ENCODE measurements at places on chromosomes 6 and 20.
A peak's percentile ranks its signal among the peaks of the same experiment; 100 is the strongest.

GRCh38 chr6:68039641-68040311 is 595.3 kb upstream of the ADGRB3 start:
- DNase-seq = no peak

DNA sequence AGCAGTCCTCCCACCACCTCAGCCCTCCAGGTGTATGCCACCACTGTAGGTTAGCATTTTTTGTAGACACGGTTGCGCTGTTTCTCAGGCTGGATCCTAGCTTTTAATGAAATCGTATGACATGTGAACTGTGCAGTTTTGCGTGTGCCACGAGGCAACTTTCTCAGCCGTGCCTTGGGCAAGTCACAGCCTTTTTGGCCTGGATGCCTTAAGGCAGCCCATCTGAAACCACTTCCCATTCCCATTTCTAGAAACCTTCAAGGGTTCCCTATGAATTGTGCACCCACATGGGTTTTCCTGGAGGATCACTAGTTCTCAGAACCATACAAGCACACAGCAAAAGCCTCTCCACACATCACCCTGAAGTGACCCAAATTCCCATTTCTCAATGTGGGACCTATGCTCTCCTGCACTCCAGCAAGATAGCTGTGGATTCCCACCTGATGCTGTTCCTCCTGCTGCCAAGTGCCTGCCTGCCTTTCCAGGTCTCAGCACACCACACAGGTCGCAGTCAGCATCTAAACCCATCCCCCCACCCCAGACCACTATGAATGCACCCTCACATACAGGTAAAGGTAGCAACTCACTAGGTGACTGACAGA is 28.9 kb downstream of the SNX5 start:
- DNase-seq = no peak

DNA sequence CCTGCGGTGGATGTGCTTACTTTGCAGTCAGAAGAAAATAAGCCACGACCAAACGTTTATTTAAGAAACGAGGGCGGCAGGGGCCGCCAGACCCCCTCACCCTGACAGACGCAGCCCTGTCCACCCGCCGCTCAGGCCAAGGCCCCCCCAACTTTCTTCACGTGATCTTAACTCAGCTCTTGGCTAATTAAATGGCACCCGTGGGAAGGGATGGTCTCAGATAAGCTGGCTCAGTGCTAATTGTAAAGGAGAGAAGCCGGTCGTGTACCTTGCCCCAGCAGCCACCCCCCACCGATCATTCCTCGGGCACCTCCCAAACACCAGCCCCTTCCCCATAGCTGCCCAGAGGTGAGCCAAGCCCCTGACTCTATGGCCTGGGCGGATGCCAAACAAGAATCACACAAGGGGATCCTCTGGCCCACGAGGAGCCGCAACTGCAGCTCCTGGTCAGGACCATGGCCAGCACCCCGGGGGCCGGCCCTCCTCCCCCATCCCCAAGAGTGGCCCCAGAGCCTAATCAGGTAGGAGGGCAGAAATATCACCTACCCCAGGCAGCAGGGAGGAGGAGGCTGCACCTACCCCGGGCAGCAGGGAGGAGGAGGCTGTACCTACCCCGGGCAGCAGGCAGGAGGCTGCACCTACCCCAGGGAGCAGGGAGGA is 11.2 kb downstream of the KCNQ2 start:
- DNase-seq = no peak

GRCh38 chr6:147167576-147168461 is 36.4 kb upstream of the STXBP5 start:
- no peak for DNase-seq

DNA sequence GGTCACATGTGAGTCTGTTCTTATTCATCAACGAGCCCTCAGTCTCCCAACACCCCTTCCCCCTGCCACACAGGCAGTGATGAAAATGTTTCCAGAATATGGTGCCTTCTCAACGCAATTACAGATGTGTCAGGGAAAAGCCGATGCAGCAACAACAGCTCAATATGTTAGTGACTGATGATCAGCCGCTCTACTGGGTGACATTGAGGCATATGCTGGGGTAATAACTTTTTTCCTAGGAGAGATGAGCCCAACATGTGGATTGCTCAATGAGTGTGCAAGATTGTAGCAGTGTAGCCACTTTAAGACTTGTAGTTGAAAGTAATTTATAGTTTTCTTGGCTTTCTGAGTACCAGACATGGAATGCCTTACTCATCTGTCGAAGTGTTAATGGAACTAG is 49.4 kb downstream of the DTD1 start:
- DNase-seq = no peak

DNA sequence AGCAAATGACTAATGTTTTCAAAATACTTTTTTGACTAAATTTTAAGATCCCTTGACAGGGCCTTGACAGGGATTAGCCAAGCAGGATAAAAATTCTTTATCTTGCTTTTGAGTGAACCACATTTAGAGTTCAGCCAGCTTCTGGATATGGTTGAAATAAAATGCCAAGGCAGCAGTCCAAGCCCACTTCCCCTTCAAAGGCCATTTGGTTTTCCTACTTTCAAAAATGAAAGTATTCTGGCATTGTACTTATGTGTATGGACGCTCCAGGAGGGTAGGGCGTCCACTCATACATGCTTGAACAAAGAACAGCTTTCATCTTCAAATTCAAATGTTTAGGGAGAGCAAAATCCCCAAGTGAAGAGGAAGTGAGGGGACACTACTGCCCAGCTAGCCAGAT is 82.3 kb upstream of the BCLAF1 start:
- no peak for DNase-seq

GRCh38 chr6:1940381-1940780 is 305.0 kb downstream of the GMDS start:
- DNase-seq = peak; percentile 46

DNA sequence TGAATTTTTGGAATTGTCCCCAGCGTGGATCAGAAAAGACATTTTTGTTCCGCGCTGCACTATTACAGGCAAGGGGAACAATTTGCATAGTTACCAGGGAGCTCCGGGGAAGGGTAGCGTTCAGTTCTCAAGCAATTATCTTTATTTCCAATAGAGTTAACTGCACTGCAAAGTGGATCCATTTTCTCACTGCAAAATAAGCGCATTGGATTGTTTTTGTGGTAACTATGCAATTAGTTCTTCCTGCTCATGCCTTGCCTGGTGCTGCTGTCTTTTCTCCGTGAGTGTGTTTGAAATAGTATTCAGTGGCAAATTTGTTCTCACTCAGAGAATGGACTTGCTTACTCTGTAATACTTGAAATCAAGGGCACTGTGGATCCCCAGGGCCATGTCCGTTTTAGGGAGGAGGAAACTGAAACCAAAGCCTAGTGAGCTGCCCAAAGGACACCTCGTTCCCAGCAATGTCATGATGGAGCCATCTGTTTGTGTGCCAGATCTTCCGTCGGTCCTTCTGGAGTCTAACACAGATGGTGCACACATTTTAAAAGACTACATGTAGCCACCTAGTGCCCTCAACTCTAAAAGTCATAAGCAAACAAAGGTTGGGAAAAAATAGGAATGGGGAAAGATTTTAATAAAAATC is 7.4 kb upstream of the PCK1 start:
- no peak for DNase-seq

GRCh38 chr6:44064089-44064947 is 62.9 kb downstream of the MRPL14 start:
- no peak for DNase-seq

DNA sequence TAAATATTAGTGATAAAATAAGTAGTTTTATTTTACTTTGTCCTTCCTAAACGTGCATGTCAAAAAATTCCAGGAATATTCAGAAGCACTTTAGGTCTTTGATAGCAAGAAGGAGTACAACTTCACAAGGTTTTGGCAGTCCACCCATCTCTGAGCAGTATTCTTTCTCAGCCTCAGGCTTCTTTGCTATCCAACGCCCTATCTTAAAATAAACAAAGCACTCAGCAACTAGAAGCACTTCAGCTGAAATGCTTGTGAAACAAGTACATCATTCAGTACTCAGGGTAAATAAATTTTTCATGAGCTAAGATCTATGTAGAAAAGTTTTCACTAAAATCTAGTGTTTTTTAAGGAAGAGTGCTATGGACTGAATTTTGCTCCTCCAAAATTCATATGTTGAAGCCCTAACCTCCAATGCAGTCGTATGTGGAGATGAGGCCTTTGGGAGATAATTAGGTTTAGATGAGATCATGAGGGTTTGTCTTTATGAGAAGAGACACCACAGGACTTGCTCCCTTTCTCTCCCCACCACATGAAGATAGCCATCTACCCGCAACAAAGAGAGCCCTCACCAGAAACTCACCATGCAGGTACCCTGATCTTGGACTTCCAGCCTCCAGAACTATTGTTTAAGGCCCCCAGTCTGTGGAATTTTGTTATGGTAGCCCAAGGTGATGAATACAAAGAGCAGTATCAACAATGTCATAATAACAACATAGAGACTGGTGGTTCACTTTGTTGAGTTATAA is 539.1 kb downstream of the TFAP2A start:
- no peak for DNase-seq

DNA sequence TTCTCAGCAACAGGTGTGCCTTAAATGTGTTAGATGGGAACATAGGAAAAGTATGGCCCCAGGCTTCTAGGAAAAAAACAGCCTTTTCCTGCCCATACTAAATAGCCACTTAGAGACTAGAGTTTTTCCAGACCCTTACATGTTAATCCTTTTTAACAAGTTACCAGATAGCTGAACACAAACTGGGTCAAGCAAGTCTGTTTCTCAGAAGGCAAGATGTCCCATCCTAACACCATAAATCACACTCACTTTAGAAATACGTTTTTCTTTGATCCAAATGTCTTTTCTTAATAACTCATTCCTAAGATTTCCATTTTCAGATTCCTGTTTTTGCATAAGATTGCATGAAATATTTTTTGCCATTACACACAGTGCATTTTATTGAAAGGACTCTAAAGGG is 241.3 kb downstream of the KCNQ5 start:
- no peak for DNase-seq

DNA sequence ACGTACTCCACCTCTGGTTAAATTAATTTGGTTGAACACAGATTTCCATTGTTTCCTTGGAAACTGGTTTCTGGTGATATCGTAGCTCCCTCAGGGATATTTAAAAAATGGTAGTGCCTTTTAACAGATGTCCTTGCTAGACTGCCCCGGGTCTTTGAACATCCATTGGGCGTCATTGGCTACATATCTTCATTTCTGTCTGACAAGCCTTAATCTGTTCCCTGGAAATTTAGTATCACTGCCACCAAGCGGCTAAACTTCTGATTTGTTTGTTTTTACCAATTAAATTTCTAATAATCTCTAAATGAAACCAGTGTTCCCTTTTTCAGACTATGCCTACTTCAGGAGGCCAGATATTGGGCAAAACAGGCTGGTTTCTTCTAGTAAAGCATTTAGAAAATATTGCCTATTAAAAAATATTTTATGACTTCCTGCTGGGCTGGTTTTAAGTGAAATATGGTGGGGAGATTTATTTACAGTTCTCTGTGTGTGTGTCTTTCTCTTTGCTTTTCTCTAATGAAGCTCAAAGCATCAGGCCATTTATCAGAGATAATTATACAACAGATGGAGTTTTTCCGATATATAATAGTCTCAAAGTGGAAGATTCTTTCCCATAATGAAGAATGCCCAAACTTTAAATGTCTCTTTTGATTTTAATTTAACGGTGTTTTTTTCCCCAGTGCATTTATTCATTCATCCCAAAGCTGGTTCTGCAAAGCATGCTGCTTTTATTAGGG is 249.5 kb downstream of the ZFAND3 start:
- no peak for DNase-seq

GRCh38 chr6:157669747-157670216 is 153.3 kb upstream of the SNX9 start:
- DNase-seq = no peak

- DNase-seq = peak; percentile 37
These were observed 55.0 kb downstream of the SOX4 start for GRCh38 chr6:21648475-21649050.

DNA sequence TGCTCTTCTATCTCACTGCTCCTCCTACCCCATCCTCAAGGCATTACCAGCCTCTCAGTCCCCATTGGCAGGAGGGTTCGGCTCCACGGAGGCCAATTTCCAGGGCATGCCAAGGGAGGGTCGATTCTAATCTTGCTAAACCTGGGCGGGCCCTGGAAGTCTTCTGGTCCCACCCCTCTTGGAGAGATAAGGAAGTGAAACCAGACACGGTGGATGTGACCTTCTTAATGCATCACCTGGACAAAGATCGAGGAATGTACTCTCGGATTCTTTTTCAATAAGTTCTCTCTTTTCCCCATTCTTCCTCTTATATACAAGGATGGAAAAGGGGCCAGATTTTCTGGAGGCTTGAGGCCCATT is 112.2 kb upstream of the ARMC2 start:
- no peak for DNase-seq

- DNase-seq = no peak
These were observed 672.6 kb upstream of the AGPAT4 start for GRCh38 chr6:161946461-161946860.

- no peak for DNase-seq
These were observed 123.6 kb downstream of the PTPRT start for GRCh38 chr20:43066125-43066524.

GRCh38 chr6:114282292-114282691 is 60.5 kb downstream of the HS3ST5 start:
- DNase-seq = no peak

DNA sequence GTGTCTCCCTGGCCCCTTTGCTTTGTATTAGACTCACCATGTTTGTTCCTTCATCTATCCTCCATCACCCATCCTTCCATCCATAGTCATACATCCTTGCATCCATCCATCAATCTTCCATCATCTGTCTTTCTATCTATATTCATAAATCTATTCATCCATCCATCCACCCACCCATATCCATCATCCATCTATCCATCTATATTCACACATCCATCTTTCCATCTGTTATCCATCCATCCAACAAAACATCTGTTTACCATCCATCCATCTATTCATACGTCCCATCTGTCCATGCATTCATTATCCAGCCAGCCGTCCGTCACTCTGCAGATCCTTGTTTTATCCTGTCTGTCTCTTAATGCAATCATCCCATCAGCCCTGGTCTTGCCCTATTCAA is 10.6 kb downstream of the DDR1 start:
- no peak for DNase-seq

DNA sequence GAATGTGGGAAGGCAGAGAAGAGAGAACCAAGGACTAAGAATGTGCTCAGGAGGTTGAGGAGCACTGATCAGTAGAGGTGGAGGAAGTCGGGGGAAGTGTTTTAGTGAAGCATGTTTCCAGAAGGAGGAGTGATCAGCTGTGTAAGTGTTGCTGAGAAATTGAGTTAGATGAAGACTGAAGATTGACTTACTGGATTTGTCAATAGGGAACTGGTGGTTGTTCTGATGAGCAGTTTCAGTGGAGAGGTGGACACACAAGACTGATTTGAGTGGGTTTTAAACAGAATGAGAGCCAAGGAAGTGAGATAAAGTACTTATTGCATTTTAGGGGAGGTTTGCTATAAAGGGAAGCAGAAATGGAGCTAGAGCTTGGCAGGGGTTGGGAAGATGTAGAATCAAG is 182.6 kb downstream of the CDKAL1 start:
- DNase-seq = no peak

DNA sequence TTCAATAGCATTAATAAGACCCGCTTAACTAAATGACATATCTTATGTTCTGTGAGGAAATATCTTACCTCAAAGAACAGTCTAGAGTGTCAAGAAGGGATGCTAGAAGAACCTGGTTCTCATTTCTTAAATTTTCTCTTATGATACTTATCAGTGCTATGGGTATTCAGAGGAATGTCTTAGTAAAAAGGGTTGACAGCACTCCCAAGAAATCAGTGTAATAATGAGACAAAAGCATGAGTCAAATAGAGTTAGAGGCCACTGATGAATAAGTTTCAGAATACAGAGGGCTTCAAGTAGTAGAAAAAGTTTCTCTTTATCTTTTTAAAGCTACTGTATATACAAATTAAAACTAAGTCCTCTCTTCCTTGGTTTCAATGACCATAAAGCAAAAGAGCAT is 242.8 kb downstream of the GJA1 start:
- DNase-seq = no peak
